Glomerular endothelial cell (primary cell): ENCODE measurements at places on chromosomes 12 and 14. TPM values are rescaled to one million over a fixed set of nuclear protein-coding genes. Genes with fewer than 3 reads are reported as not detected.

DNA sequence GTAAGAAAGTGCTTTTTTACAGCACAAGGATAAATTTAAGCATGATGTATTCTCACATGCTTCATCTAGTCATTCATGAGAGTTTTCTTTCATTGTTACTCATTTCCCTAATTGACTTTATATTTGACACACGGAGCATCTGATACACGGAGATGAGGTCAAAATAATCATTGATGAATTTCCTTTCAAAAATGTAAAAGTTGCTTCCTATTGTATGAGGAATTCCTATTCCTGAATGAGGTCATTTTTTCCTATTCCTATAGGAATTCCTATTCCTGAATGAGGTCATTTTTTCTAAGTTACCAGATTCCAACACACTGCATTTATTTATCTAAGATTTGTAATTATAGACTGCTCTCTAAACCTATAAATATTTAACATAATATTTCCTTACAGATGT is 316.7 kb upstream of the KITLG start:
- peak; percentile 72 for DNase-seq

DNA sequence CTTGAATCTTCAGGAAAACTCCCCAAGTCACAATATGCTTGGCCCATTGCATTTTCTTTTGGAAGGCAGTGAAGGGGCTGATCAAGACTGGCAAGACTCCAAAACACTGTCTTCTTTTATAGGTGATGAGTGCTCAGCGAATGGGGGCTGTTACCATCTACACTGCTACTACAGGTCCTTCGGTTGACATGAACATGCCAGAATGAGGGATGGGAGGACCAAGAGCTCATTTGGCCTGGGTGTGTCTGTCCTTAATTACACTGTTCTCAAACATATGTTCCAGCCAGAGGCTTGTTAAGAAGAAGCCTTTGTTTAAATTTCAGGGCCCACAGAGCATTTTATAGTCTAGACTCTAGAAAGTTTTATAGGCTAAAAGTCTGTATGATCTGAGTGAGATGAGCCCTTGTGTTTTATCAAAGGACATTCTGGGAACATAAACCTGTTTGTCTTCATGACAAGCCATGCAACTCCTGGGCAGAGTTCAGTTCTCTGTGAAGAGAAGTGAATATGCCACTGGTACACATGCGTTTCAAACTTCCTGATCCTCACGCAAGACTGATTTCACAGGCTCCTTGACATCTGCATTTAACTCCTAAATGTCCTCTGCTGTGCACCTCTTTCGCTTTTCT is 4.7 kb upstream of the FAM234B start:
- DNase-seq, result no peak

- DNase-seq, result no peak
These were observed 68.1 kb upstream of the HECTD1 start for GRCh38 chr14:31275731-31276130.

DNA sequence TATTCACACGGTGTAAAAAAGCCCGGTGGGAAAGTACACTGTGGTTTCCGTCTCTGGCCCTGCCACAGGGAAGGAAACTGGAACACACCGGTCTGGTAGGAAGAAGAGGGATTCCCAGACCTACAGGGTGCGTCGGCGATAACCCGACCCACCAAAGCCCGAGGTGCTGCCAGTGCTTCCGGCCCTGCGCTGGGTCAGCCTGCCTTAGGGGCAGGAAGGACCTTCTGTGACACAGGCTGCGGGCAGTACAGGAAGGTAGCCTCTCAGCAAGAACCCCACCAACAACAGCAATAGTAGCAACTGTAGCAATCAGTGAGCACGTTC is 169.5 kb upstream of the FKBP4 start:
- DNase-seq, result no peak

DNA sequence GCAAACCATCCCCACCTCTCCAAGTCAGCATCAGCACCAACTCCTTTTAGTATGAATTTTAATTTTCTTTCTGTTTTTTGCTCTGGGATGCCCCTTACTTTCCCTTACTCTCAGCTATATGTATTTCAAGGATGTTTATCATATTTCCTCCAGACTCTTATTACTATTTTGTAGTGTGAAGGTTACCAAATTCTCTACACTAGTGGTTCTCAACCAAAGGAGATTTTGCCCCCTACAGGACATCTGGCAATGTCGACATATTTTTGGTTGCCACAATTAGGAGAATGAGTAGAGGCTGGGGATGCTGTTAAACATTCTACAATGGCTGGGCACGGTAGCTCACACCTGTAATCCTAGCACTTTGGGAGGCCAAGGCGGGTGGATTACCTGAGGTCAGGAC is 29.1 kb upstream of the SOS2 start:
- peak; percentile 3 for DNase-seq

DNA sequence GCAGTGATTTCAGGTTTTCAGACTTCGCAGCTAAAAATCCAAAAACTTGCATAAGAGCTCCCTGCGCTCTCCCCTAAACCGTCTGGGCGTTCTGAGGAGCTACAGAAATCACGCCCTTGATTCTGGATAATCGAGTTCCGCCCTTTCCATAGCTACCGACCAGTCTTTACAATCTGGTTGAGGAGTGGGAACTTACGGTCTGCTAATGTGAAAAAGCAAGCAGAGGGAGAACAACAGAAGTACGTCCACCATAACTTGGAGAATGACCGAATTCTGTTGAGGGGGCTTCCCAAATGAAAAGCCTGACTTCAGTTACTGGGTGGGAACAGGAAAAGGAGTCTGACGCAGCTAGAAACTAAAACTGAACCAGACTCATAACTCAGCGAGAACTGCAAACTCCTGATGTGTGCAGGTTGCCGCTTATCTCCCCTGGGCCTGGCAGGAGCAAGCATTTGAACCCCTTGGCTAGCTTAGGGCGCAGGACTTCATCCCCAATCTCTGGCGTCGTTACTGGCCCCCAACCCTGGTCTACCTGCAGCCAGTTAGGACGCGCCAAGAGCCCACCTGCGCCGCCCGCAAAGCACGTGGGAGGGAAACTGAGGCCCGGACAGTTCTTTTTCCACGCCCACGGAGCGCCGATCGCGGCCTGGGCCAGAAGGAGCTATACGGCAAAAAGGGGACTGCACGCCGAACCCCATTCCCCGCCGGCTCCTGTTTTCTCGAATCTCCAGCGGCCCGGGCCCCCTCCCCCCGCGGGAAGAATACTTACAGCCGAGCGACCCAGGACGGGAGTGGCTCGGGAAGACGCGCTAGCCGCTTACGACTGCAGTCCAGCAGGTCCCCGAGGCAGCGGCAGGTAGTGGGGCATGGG is 838 bp downstream of the LRIG3 start:
- DNase-seq, result no peak

- no peak for DNase-seq
These were observed 19.1 kb upstream of the DHRS7 start for GRCh38 chr14:60184146-60184904.

- no peak for DNase-seq
These were observed 35.9 kb downstream of the ADIPOR2 start for GRCh38 chr12:1726753-1727152.

GRCh38 chr12:49801141-49802063 is 26.8 kb downstream of the NCKAP5L start:
- DNase-seq, result no peak

BEST3 gene
- 0.06 and 0.82 TPM in 2 replicates for total RNA-seq

NOVA1 gene
- total RNA-seq, result 0.87 and 4.5 TPM in 2 replicates

- no peak for DNase-seq
These were observed 597 bp downstream of the MLF2 start for GRCh38 chr12:6752167-6752920.

- DNase-seq, result no peak
These were observed 1.4 kb upstream of the KCNK13 start for GRCh38 chr14:90060312-90060964.

- DNase-seq, result no peak
These were observed 46.5 kb upstream of the PTCSC3 start for GRCh38 chr14:36222952-36223468.

DNA sequence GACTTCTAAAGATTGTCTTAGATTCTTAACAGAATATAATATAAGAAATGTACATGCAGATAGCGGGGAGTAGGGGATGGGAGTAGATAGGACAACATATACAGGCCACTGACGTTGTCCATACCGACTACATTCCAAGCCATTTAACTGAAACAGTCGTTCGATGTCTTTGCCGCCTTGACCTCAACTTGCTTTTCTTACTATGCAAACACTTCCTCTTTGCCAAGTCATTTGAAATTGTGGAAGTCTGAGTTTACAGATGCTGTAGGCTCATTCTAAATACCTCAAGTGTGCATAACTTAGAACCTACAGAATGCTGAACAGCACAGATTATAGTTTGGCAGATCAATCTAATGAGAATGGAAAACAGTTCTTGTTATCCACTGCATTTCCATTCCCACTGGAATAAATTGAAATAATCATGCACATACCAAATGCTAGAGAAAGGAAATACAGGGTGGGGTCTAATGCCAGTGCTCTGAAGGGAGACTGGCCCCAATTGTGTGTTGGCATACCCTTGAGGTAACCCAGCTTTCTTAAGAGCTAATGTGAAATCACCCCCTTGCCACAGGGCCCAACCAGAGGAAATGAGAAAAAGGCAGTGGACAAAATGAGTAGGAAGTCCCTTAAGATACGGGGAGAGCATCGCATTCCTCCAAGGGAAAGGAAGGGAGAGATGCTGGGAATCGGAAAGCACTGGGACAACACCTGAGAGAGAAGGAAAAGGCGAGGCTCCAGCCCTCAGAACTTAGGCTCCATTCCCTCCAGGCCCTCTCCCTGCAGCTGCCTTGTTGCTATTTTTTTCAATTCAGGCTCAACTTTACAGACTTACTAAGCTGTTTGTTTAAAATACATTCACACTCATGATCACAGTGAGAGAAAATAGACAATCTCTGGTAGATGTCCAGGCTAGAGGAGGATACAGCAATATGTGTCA is 380.9 kb upstream of the TMTC1 start:
- no peak for DNase-seq

- DNase-seq, result no peak
These were observed 19.6 kb upstream of the LRP1-AS start for GRCh38 chr12:57166971-57167371.

DNA sequence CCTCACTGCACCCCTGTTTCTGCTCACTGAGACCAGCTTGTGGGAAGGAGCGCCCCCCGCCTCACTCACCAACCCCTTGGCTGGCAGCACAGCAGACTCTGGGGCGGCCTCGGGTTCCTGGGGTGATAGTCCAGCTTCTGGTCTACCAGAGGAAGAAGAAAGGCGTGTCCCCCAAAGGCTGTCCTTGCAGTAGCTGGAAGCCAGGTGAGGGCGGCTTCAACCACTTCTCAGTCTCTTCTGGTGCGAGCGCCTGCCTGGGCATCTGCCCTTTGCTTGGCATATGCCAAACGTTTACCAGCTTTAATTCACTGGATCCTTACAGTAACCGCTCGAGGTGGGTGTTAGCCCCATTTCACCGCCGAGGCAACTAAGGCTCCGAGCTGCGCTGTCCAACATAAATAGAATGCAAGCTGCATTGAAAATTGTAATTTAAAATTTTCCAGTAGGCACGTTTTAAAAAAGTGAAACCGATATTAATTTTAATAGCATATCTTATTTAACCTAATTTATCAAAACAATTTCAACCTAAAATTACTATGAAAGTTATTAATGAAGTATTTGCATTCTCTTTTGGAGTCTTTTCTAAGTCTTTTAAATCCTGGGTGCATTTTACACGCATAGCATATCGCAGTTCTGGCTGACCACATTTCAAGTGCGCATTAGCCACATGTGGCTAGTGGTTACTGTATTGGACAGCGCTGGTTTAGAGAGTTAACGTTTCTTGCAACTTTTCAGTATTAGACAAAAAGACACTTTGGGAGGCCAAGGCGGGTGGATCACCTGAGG is 872 bp downstream of the FAM177A1 start:
- DNase-seq, result no peak

- no peak for DNase-seq
These were observed 791.6 kb downstream of the DIO2 start for GRCh38 chr14:79419571-79420327.

- no peak for DNase-seq
These were observed 127.0 kb upstream of the RPH3A start for GRCh38 chr12:112664569-112664968.

PMEL gene
- 0.58 and 1.1 TPM in 2 replicates for total RNA-seq

ERP27 gene
- total RNA-seq, result not detected in 2 replicates

- DNase-seq, result no peak
These were observed at the start of gene TNFRSF1A for GRCh38 chr12:6341417-6342139. TSS of gene TNFRSF1A (minus strand) at chr12:6342076. CDS start at chr12:6341814, 262 bp downstream.

- no peak for DNase-seq
These were observed 14.5 kb upstream of the ACTR6 start for GRCh38 chr12:100186071-100186470.

DNA sequence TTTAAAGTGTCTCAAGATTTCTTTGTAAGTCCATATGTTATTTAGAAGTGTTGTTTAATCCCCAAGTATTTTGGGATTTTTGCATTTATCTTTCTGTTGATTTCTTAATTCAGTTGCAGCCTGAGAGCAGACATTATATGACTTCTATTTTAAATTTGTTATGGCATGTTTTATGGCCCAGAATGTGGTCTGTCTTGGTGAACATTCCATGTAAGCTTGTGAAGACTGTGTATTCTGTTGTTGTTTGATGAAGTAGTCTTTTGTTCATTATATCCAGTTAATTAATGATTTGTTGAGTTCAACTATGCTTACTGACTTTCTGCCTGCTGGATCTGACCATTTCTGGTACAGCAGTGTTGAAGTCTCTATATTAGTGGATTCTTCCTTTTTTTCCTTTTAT is 34.0 kb downstream of the LEMD3 start:
- DNase-seq, result no peak

CDK4 gene
- total RNA-seq, result 160 and 197 TPM in 2 replicates

LRRIQ1 gene
- total RNA-seq, result 0.78 and 0.88 TPM in 2 replicates

NTF3 gene
- total RNA-seq, result 0.39 TPM in 1 of 2 replicates, not detected in the other

GRCh38 chr14:90850487-90850886 is 34.3 kb upstream of the TTC7B start:
- peak; percentile 95 for DNase-seq

MYF5 gene
- not detected in 2 replicates for total RNA-seq

RNF212B gene
- not detected in 2 replicates for total RNA-seq

TCP11L2 gene
- 9.8 and 23.0 TPM in 2 replicates for total RNA-seq

- no peak for DNase-seq
These were observed 118.7 kb downstream of the BRMS1L start for GRCh38 chr14:35944847-35945246.

DNA sequence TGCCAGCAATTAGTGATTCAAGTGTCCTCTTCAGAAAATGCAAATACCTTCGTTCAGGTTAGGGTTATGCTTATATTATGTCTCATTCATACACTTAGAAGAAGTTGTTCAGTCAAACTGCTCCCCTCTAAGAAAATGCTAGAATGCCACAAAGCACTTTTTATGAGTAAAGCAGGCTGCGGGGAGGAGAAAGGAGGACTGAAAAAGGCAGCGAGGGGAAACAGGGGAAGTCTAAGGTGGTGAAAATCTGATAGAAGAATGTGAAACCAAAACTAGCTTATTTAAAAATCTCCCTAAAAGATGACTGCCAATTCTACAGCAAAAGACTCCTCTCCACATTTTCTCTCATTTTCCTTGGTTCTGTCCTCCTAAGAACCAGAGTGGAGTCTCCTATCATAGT is 70.1 kb downstream of the PRKD1 start:
- no peak for DNase-seq

GRCh38 chr14:22996768-22997654 is 12.9 kb downstream of the C14orf93 start:
- no peak for DNase-seq
